ENCODE measurements at places on chromosomes 6 and 20. TPM values are rescaled to one million over a fixed set of nuclear protein-coding genes. Genes with fewer than 3 reads are reported as not detected.

- DNase-seq, result no peak
Observed at GRCh38 chr6:143561105-143561704, 49.7 kb upstream of the FUCA2 start.

DNA sequence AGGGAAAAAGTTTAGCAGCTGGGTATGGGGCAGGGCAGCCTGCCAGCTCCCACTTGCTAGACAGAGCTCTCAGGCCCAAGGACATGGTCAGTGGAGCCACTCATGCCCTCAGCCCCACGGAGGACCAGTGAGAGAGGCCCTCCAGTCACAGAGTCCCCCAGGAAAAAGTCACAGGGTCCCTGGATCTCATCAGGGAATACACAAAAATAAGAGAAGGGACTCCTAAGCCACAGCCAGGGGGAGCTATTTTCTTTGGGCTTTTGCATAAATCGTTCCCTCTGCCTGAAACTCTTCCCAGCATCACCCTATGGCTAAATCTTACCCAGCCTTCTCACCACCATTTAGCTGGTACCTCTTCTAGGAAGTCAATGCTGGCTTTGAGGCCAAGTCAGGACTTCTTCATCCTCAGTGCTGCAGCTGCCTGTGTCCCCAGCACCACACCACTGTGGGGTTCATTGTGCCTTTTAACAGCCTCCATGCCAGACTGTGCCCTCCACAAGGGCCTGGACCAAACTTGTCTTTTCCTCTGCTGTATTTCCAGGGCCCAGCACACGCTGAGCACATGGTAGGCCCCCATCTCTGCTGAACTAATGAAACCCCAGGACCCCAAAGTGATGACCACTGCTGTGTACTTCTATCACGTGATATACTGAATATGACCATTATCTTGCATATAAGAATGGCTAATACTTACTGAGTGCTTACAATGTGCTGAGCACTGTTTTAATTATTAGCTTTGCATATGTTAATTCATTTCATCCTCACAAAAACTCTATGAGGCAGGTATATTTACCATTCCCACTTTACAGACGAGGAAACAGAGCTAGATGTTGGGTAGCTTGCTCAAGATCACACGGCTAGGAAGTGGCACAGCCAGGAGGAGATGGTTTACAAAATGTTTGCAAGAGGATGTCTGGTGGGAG, 2.0 kb downstream of the ZNF335 start:
- no peak for DNase-seq

- no peak for DNase-seq
Observed at GRCh38 chr20:5095454-5095853, 24.3 kb downstream of the PCNA start.

DNA sequence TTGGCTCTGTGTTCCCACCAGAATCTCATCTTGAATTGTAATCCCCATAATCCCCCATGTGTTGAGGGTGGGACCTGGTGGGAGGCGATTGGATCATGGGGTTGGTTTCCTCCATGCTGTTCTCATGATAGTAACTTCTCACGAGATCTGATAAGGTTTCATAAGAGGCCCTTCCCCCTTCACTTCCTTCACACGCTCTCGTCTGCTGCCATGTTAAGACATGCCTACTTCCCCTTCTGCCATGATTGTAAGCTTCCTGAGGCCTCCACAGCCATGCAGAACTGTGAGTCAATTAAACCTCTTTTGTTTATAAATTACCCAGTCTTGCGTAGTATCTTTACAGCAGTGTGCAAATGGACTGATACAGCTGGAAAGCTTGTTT, 90.0 kb downstream of the ELOVL5 start:
- DNase-seq, result no peak

DNA sequence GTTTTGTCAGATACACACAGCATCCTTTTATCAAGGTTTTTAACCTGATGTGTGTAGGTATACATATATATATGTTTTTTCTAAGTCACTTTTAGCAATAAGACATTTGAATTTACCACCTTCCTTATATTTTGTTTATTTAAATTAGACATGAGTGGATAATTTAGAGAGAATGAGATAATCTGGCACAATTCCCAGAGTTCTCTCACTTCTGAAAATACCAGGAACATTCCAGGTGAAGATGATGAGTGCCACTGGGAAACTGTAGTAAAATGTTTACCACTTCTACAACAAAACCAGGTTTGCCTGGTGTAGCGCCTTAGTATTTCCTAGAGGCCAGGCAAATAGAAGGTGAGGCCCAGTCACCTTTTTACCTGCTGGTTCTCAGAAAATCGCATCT, 189.5 kb downstream of the TMEM242 start:
- no peak for DNase-seq

GRCh38 chr6:137722749-137723272, 144.2 kb upstream of the TNFAIP3 start:
- DNase-seq, result no peak

Gene TMEM63B
- 37.9 TPM for polyA plus RNA-seq

Gene SLC17A2
- polyA plus RNA-seq, result 0.58 TPM

Gene SGK2
- 77.4 TPM for polyA plus RNA-seq

Data from left renal pelvis (tissue), 4 donors.